ENCODE measurements at places on chromosomes 11 and 22.

DNA sequence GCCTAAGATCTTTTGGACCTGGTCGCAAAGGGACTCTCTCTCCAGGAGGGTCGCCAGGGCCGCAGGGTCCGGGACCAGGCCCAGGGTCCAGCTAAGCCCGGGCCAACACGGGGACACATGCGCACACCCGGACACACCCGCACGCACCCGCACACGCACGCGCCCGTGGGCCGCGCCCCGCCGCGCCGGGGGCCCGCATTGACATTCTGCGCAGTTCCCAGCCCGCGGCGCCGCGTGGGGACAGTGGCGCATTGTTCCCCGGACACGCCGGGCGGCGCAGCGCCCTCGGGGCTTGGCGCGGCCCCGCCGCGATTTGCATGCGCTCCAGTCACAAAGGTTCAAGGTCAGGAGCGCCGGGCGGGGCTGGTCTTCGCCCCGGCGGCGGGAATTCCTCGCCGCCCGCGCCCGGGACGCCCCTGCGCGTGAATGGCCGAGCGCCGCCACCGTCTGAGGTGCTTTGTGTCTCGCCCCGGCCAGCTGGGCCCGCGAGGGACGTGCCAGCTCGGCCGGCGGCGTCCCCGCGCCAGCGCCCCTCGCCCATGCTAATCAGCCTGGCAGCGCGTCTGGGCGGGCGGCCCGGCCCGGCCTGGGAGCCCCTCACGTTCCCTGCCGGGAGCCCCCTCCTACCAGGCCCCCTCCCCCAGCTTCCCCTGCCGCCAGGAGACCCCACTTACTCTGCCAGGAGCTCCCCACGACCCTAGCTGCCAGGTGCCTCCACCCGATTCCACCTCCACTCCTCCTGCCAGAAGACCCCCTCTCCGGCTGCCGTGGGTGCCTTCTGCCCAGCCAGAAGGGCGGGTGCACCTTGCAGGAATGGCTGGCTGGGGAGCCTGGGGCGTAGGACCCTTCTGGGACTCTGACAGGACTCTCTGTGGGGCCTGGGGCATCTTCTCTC is 50.5 kb upstream of the WNT7B start:
- DNase-seq = no peak

DNA sequence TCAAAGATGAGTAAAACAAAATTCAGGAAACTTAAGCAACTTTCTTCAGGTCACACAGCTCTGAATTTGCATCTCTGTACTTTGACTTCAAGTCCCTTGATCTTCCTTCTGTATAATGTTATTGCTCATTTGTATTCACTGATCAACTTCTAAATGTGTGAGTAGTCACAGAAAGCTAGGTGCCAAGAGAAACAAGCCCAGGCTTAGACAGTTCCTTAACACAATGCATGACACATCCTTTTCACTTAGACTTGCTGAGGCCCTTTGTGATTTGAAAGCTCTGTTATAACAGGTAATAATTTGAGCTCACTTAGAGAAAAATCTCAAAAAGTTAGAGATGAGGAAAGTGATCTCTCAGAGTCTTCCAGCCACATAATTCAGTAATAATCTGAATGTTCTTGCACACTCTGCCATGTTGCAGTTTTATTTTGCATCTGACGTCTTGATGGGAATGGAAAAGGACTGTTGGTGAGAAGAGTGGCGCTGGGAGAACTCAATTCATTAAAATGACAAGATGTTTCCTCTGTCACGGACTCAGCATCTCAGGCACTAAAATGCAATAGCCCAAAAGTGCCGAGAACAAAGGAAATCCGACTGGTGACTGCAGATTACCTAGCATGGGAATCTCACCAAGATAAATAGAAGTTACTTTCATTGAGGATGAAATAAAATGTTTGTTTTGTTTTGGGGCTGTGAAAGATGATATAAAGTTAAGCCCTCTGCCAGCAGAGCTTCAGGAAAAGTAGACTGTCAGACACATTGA is 665.3 kb downstream of the OPCML start:
- no peak for DNase-seq

- DNase-seq = no peak
These were observed 44.9 kb downstream of the MACROD1 start for GRCh38 chr11:64120951-64121569.

- DNase-seq = no peak
These were observed 672.2 kb upstream of the ANO3 start for GRCh38 chr11:25659706-25660105.

DNA sequence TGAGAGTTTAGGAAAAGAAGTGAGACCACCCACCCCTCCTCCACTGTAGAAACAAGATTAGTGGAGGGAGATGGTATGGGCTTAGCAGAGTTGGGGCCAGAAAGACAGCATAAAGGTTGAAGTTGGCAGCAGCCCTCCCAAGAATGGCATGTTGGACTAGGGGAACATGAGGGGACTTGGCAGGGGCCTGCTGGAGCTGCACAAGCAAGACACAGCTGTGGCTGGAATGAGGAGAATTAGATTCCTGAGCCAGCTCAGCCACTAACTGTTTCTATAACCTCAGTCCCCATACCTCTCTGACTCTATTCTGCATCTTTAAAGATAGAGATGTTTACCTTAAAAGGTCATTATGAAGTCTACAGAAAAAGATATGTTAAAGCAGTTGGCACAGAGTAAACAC is 13.2 kb downstream of the MAP6 start:
- no peak for DNase-seq

- DNase-seq = no peak
These were observed 172.5 kb upstream of the TMEM45B start for GRCh38 chr11:129643031-129643721.

- no peak for DNase-seq
These were observed 106.9 kb upstream of the NAV2 start for GRCh38 chr11:19605520-19606371.

All from CD4-positive, alpha-beta T cell (primary cell).